Right cardiac atrium (tissue), 5 donors: ENCODE measurements at places on chromosomes 7 and 10.

DNA sequence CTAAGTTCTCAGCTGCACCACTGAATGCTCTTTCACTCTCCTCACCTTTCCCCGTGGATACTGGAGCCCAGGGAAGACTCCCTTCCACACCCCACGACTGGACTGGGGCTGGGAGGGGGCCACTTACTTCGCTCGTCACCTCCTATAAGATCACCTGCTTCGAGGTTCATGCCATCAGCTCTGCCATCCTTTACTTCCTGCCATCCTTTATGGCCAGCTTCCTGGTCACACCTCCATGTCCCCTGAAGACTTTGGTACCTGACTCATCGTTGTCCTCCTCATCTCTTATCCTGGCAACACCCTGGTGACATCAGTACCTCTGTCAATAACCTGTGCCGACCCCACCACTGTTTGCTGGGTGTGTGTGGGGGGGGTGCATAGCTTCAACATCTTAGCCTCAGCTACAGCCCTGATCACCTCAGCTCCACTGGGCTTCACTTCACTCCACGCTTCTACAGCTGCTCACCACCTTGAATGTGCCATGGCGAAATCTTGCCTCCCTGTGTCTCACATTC lies 8.7 kb upstream of the VDAC2 start:
- DNase-seq: no peak

DNA sequence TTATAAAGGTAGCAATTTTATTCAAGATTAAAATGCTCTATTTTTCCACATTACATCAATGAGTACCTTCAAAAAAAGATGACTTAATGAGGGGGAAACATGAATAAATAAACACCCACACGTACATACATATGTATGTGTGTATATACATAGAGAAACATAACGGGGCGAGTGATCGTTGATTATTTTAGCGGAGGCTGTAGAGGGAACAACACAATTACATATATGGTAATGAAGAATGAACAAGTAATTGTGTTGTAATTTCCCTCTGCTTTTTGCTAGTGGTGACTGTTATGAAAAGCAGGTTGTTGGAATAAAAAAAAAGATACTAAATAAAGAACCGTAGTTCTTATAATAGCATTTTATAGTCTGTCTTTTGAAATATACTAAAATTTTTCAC lies 63.2 kb downstream of the CACNB2 start:
- no peak for DNase-seq

DNA sequence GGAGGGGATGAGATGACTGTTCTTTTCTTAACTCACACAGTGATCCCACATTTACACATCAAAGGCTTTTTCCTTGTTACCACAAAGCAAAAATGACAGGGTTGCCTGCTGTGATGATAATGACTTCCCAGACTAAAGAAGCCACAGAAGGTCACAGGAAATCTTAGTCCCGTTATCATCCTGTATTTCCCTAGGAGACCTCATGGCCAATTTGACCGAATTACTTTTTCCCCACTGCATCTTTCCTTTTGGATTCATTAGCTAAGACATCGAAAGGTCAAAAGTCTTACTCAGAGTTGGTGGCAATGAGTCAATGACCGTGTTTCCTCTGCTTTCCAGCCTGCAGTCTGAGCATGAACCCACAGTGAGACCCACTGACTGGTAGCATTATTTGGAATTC lies 130.1 kb upstream of the INHBA start:
- DNase-seq: no peak

DNA sequence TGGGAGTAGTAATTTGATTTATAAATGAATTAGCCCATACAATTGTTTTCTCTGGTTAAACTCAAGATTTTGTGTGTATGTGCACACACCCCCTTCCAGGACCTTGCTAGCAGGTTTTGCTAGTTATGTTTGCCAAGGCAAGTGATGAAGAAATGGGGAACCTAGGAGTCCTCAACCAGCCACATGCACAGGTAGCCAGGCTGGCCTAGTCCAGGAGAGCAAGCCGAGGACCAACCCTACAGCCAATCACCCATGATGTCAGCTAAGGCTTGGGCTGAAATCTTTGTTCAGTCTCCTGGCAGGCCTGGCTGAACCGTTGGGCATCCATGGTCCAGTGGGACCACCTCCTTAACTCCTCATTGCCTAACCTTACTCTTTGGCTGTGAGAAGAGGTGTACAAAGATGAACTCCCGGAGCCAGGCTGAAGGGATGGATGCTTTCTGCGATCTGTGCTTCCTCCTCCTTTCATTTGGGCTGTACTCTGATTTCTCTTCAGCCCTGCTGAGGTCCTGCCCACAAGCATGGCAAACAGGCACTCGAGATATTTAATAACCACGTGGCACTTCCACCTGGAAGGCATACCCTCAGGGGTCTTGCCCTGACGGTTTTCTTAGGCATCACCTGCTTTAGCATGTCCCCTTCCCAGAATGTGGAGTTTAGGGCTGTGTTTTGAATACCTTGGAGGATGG lies 22.1 kb downstream of the HNRNPA2B1 start:
- no peak for DNase-seq

- no peak for DNase-seq
Observed at GRCh38 chr7:16430133-16430532, 8.8 kb upstream of the CRPPA start.

DNA sequence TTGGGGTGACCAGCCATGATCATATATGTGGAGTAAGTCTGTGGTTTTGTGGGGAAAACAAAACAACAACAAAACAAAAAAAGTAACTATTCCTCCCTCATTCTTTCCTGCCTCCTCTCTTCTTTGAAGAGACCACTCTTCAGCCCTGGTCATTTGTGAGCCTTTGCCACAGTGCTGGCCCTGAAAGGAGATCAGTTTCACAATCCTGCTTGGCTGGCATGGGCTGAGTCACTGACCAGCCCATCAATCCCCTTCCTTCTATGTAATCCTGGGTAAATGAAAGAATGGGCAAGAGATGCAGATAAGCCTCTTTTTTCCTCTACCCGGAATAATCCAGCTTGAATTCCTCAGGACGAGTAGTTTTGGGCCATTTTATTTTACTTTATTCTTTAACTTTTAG lies 13.6 kb downstream of the CSTF2T start:
- no peak for DNase-seq

DNA sequence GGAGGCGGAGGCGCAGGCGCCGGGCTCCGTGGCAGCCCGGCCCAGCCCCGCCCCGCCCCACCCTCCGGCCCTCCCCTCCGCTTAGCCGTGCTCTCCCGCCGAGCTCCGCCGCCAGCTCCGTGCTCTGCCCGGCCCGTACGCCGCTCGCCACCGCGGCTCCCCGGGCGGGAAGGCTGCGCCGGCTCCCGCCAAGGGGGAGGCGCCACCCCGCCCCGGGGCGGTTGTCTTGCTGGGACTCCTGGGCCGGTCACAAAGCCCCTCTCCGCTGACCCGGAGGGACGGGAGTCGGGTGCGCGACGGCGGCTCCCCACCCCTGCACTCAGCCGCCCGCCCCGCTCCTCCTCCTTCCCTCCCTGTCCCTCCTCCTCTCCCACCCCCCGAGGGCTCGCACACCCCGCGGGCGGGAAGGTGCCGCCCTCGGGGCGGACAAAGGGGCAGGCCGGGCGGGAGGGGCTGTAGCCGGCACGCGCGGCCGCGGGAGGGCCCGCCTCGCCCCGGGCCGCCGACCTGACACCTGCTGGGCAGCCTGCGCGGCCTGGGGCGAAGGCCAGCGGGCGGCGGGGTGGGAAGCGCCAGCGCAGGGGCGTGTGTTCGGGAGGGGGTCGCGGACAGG lies 11.5 kb upstream of the SP8 start:
- peak; percentile 72 for DNase-seq

DNA sequence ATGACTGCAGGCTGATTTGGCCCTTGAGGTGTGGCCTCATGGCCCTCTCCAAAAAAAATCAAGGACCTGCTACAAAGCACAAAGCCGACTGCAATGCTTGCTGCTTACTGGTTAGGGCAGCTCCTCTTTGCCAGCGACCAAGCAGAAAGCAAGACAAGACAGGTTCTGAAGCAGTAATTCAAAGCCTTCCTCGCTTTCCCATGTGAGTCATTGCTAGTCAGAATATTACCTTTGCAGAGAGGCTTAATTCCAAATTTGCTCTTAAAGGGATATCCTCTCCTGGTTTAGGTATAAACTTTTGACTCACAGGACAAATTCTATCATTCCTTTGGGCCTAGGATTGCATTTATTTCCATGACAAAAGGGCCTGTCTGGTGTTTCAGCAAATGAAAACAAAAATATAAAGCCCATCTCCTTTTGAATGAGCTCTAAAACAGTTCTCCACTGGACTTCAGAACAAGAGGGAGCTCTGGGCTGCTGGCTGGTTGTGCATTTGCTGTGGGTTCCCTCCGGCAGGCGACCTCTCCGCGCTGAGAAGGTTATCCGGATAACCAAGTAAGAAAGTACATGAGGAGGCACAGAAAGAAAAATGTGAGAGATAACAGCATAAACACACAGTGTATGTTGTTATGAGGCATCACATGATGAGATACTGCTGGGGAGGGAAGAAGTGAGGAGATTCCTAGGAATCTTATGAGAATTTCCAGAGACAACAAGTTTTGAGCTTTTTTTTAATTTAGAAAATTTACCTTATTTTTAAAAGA lies 90.8 kb downstream of the EGFR start:
- no peak for DNase-seq

DNA sequence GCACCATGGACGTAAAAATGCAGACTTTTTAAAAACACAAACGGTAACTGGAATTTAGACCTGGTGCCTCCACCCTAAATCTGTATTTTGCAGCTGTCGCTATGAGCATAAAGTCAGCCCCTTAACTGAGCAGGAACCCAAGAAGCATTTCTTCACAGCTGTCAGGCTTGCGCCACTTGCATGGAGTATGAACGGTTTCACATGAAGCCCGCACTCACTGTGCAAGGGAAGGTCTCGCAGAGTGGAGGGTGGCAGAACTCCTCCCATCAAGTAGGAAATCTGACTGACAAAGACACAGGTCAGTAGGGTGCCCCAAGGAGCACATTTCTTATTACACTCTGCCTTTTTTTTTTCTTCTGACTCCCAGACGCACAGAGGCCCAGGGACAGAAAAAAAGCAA lies 58.5 kb downstream of the ELMO1 start:
- DNase-seq: no peak

DNA sequence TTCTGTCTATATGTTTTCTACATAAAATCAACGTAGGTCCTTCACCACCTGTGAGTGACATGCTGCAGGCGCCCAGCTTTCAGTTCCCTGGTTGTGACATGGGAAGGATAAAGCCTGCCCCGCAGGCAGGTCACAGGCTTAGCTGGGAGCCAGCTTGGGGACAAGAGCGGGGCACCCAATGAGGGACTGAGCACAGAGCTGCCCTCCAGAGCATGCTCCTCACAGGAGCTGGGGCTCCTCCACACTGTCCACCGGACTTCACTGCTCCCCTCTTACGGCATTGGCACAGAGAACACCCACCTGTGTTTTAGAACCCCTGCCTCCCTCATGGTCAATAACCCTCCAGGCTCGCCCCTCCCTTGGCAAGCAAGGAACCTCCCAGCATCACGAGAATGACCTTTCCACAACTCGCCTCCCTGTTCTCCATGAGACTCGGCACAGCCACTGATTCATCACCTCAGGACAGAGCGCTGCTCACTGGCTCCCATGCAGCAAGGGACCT lies 187.1 kb downstream of the TNS3 start:
- no peak for DNase-seq

GRCh38 chr10:64534616-64535015 lies 1013.4 kb downstream of the REEP3 start:
- no peak for DNase-seq

DNA sequence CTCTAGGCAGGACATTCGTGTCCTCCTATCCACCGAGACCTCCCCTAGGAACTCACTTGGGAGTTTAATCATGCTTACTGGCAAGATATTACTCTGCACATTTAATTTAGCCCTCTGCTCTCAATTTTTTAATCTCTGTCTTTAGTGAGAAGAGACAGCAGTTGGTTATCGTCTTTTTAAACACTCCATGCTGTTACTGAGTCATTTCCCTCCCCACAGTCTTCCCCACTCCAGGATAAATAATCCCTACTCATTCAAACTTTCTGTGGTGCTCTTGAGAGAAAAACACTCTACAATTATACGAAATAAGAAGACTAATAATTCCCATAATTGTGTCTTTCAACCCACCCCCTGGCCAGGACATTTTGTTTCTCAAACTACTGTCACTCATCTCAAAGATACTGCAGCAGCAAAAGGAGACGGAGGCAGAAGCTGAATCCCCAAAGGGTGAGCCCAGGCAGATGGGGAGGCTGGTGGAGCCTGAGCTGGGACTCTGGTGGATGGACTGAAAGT lies 84.2 kb downstream of the ANK3 start:
- peak; percentile 40 for DNase-seq

GRCh38 chr7:81284576-81284975 lies 365.7 kb upstream of the SEMA3C start:
- no peak for DNase-seq

DNA sequence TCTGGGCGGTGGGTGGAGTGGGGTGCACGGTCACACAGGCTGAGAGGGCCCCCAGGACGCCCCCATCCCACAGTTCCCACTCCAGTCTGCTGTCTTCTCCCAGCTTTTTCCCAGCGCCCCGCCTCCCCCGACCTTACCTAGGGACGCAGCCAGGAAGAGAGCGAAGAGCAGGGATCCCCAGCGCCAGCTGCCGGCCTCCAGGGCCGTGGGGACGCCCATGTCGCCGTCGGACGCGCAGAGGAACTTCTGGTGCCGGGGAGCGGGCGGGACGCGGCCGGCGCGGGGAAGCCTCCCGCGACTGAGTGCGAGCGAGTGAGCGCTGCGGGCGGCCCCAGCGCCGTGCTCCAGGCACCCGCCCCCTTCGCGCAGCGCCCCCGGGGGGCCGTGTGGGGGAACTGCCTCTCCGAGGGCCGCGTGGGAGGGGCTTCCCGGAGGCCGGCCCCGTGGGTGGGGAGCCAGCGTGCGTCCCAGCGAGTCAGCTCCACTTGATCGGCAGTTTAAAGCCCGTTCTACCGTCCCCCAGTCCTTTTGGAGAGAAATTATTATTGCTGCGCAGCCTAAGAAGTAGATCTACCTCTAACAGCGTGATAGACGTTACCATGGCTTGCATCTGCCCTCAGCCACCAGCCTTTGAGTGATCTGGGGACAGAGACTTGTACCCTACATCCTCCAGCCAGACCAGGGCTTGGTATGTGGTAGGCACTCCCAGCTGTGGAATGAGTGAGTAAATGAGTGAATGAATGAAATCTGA lies at the start of gene VSIR:
Gene VSIR (minus strand): TSS at position 300 of the 751 bp plus-strand sequence. CDS start 81 bp downstream, at position 219.
- peak; percentile 97 for DNase-seq

DNA sequence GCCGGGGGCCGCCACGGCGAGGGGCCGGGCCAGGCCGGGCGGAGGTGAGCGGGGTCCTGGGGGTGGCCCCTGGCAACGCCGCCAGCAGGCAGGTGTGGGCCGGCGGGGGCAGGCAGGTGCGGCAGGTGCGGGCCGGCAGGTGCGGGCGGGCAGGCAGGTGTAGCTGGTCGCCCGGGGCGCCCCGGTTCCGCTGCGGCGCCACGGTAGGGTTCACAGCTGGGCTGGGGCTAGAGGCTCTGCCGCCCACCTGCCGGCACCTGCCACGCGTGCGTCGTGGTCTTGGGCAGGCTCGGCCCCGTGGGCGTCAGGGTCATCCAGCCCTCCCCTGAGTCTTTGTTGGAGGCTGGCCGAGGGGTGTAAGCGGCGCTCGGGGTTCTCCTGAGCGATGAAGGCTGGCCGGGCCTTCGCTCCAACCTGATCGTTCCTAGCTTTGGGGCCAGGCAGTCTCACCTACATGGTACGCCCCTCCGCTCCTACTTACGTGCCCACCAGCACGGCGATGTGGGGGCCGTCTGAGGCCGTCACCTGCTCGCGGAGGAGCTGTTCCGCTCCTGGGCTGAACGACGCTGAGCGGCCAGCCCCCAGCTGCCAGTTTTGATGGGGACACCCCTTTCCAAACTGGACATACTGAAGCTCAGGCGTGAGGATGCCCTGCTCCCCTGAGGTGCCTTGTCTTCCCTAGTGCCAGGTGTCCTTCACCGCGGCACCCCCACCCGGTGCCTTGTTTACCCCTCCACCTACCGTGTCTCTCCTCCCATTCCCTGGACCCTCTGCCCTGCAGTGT lies 493 bp downstream of the ZMIZ2 start:
- DNase-seq: peak; percentile 59
